ENCODE measurements at places on chromosomes 7 and 10. TPM values are rescaled to one million over a fixed set of nuclear protein-coding genes. Genes with fewer than 3 reads are reported as not detected.

DNA sequence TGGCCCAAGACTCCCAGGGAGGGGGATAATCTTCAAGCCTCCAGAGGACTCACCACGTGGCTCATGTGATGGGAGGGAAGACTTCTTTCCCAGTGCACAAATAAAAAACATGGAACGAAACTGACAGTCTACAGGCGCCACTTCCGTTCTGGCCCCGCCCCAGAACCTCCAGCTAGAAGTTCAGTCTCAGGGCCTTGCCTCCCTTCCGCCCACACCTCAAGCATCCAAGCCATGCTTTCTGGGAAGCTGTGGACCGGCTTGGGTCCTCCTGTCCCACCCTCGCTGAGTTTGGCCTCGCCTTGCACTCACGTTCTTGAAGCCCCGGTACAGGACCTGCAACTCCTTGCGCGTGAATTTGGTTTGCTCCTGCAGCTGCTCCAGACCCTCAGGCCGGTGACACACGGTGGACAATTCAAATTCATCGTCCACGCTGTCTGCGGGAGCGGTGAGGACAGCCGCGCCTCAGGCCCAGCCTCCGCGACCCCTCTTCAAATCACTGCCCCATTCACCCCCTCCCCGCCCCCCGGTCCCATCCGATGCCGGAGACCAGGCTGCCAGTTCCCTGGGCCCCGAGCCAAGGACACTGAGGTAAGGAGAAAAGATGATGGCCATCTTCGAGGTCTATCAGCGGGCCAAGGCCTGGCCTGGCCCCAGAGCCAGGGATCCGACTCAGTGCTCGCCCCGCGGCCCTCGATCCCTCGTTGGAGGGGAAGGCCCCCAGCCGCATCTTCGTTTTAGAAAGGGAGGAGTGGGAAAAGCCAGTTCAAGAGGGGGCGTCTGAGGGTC lies 10.7 kb upstream of the OGA start:
- no peak for DNase-seq

FAM180A gene
- not detected for total RNA-seq

CRTAC1 gene
- not detected for total RNA-seq

GRCh38 chr10:16822726-16823360 lies 5.6 kb upstream of the RSU1 start:
- DNase-seq = no peak

FAM237B gene
- total RNA-seq = not detected

DNA sequence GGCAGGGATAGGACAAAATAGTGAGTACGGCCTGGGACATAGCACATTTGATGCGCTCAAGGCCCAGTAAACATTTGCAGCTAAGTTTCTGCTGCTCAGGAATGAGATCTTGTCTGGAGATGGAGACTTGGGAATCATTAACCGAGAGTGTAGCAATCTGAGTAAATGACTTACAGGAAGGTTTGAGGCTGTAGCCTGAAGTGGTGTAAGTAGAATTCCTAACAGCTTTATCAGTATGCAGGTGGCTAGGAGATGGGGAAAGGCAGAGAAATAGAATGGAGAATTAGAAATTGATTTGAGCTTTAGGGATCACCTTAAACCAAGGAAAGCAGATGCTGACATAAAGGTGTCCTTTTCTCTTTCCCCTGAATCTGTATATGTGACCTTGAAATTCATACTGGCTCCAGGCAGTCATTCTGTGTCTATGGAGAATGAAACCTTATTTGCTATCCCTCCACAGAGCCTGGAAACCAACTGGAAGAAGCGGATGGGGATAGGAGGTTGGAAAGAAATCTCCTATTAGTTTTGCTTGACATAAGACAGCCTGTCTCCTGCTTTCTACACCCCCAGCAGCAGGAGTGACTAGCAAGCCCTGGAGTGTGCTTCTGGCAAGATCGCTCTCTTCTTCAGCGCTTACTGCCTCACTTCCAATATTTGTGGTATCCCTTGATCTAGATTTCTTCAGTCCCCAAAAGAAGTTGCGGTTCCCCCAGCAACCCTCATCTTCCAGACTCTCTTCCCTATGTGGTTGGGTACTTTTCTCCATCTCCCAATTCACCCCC lies 6.4 kb upstream of the PON2 start:
- no peak for DNase-seq

DNA sequence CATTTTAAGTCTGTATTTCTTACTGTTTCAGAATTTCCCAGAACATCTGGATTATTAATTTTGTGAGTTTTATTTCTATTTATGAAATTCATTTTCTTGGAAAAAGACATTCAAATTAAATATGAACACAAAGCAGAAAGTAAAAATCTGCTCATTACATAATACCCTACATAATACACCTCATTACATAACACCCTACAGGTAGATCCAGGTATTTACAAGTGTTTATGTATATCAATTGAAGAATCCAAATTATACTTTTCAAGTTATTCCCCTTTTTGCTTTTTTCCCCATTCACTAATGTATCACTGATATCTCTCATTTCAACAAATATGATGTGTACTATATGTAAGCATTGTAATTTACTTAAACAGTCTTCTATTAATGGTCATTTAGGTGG lies 129.1 kb downstream of the USP6NL start:
- DNase-seq = no peak

GRCh38 chr7:25358926-25359325 lies 130.6 kb upstream of the NPVF start:
- DNase-seq = no peak

DNA sequence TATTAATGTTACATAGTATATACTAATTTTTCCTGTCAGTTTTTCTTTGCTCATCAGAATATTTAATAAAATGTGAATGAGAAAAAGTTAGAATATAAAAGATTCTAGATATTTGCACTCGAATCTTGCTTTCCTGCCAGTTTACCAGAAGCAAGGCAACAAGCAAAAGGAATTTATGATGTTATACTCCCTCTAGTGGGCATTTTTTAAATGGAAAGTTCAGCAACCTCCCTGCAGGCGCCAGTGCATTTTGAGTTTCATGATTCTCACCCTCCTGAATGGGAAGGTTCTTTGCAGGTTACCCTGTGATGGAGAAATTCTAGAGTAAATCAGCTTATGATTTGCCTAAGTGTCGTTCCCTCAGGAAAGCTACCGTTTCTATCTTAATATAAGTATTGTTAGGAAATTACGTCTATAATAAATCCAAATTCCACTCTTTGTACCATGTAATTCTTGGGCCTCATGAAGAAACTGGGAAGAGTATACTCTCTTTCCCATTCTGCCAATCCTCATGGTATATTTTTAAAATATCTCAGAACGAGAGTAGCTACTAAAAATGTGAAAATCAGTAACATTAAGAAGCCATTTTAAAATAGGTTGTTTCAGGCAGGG lies 350.0 kb downstream of the CRPPA start:
- DNase-seq = no peak

DNA sequence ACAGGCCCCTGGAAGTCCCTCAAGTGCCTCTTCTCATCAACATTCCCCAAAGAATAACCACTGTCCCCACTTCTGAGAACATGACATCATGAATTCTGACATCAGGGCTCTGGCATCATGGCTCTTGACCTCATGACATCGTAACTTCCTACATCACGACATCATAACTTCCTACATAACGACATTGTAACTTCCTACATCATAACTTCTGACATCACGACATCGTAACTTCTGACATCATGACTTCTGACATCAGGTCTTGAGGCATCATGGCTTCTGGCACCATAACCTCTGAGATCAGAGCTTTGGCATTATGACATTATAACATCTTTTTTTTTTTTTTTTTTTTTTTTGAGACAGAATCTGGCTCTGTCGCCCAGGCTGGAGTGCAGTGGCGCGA lies 66.7 kb upstream of the FAM20C start:
- DNase-seq = no peak

SAMD9L gene
- total RNA-seq = 15.3 TPM

DNA sequence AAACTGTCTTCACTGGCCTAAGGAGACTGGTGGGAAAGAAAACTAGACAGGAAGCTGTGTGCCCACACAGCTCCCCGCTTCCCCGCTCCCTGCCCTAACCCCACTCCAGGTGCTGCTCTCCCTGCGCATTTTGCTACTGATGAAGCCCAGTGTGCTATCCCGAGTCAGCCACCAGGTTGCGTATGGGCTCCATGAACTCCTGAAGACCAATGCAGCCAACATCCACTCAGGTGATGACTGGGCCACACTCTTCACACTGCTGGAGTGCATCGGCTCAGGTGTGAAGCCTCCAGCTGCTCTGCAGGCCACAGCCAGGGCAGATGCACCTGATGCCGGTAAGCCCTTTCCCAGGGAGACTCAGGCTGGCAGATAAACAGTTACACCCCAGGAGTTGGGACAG lies 20.3 kb upstream of the NFKB2 start:
- DNase-seq = no peak

TMEM120A gene
- 62.4 TPM for total RNA-seq

- DNase-seq = no peak
These were observed 140.4 kb upstream of the MAGI2 start for GRCh38 chr7:79593866-79594301.

GRCh38 chr7:119720541-119720940 lies 552.4 kb upstream of the KCND2 start:
- DNase-seq = no peak

GRCh38 chr7:140041659-140042385 lies 20.9 kb downstream of the PARP12 start:
- no peak for DNase-seq

DNA sequence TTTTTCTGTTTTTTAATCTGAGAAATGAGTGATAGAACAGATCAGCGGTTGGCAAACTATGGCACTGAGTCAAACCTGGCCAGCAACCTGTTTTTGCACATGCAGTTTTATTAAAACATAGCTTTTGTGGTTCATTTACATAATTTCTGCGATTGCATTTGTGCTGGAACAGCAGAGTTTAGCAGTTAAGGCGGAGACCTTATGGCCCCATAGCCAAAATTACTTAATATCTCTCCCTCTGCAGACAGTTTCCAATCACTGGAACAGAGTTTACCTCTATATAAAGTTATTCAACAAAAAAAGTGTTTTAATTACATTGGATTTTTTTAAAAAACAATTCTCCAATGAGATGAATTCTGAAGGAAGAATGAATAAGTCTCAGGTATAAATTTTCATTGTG lies 212.1 kb downstream of the DGKB start:
- no peak for DNase-seq

DNA sequence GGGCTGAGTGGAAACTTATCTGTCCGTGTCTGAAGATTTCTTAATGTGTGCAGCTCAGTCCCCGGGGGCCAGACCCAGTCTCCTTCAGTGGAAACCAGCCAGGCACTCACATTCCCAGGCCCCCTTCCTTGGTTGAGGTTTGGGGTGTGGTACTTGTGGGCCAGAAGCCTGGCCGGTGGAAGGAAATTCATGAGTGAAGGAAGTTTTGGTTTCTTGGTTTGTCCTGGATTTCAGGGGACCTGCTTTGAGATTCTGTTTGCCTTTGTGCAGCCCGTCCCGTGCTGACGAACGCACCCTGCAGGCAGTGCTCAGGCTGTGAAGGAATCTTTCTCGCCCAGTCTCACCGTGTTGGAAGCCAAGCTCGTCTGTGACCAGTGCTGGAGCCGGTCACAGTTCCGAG lies 2.9 kb downstream of the INPP5A start:
- no peak for DNase-seq

GRCh38 chr10:103451091-103451813 lies 918 bp downstream of the CALHM2 start:
- peak; percentile 37 for DNase-seq

NPS gene
- total RNA-seq = not detected

TMEM196 gene
- total RNA-seq = not detected

DNA sequence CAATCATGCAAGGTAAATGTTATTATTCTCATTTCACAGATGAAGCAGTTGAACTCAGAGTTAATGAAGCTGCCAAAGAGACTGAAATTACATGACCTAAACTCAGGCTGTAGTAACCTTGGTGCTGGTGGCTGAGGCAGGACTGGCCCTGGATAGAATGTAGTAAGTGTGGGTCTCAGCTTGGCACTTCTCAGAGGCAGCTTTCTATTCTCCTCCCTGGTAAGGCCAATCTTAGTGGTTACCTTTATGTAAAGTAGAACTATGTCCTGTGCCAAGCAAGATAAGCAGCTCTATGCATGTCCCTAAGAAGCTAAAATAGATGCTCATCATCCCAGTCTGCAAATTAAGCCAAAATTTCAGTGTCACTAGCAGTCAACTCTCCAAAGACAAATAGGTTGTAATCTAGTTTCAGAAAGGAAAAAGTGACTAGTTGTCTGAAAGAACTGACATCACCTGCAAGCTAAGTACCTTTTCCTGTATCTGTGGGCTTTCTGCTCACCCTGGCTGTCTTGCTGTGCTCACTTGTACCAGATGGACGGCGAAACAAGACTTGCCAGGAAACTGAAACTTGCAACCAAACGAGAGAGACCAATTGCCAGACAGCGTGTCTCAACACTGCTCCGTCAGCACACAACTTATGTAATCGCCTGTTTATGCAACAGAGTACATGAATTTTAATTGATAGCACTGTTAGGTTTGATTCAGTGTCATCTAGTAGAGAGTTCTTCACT lies 43.7 kb downstream of the CH25H start:
- DNase-seq = peak; percentile 59

GRCh38 chr7:148500978-148501377 lies 89.6 kb upstream of the C7orf33 start:
- DNase-seq = no peak

DNA sequence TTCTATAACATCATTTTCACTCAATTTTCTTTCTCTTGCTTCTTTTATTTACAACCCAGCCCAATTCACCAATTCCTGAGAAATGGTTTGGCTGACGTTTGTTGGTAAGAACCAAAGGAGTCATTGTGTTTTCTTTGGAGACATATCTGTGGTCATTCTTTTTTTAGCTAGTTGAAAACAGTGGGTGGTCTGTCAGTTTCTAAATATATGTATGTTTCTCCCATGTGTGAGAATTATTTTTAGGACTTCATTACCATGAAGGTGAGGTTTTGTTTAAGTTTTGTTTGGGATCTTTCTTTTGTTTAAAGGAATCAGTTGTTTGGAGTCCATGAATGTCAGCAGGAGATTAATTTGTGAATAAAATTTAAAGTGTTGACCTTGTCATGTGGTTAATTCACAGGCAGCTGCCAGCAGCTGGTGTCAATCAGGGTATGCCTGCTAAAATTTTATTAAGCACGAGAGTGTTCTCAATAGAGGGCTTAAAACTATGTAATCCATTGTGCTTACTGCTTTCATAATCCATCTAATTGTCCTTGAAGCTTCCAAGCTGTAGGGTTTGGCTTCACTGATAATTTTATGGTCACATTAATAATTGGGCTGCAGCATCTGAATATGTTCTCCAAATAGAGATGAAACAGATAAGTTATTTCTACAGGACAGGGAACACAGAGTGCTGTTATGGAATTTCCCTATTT lies 38.7 kb downstream of the INSYN2A start:
- no peak for DNase-seq

CTNNA3 gene
- not detected for total RNA-seq

ZNF862 gene
- total RNA-seq = 14.6 TPM

DNA sequence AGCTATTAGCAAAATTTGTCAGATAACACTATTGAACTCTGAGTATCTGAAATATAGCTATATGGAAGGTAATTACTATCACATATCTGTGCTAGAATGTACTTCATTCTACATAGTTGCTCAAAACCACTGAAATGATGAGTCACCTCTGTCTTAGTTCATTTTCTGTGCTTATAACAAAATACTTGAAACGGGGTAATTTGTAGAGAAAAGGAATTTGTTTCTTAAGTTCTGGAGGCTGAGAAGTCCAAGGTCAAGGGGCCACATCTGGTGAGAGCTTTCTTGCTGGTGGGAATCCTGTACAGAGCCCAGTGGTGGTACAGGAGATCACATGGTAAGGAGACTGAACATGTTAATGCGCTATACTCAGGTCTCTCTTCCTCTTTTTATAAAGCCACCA lies 41.9 kb upstream of the TNKS2 start:
- DNase-seq = no peak
